GM13976 (cell line): ENCODE measurements at places on chromosomes 11 and 22.

GRCh38 chr11:42410251-42410955 is 901.4 kb upstream of the API5 start:
- DNase-seq, result no peak

GRCh38 chr11:120334894-120335462 is 1.2 kb upstream of the ARHGEF12 start:
- peak; percentile 66 for DNase-seq

- peak; percentile 60 for DNase-seq
Observed at GRCh38 chr22:29701155-29701999, 18.4 kb upstream of the CABP7 start.

- DNase-seq, result no peak
Observed at GRCh38 chr22:39252461-39253434, 8.0 kb upstream of the PDGFB start.

- DNase-seq, result no peak
Observed at GRCh38 chr11:75896843-75897419, 81.9 kb downstream of the UVRAG start.

- DNase-seq, result no peak
Observed at GRCh38 chr22:32720924-32721323, 80.6 kb upstream of the TIMP3 start.

DNA sequence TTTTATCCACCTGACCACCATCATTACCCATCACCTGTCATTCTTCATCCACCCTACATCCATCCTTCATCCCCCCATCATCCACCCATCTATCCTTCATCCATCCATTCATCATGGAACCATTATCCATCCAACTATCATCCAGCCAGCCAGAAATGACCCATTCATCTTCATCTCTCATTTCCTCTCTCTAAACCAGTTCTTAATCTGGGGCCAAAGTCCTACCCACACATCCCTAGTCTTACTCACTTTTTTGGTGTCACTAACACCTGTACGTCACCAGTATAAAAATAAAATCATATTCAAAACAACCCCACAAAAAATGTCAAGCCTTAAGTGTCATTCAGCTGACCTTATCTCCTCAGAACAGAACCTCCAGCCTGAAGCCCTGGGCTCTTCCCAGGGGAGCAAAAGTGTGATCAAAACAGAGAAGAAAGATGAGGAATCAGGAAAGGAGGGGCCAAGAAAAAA is 12.3 kb downstream of the SPI1 start:
- no peak for DNase-seq

DNA sequence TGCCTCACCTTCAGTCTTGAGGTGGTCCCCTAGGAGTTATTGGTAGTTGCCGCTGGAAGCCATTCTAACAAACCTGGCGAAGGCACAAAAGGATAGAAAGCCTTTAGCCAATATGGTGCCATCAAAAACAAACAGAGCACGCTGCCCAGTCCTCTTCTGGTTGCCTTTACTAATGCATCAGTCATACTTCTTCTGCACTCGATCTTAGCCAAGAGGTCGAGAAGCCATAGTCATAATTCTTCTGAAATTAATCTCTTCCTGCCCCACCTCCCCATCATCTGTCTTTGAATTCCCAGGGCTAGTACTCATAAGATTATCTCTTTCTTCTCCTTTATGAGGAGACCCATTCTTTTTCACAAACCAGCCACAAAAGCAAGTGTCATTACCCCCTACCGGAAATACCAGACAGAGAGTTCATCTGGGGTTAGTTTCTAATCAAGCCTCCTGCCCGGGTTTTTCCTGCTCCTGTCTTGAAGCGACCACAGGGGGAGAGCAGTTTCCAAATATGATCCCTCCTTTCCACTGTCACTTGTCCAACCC is 21.4 kb upstream of the EHF start:
- DNase-seq, result no peak

DNA sequence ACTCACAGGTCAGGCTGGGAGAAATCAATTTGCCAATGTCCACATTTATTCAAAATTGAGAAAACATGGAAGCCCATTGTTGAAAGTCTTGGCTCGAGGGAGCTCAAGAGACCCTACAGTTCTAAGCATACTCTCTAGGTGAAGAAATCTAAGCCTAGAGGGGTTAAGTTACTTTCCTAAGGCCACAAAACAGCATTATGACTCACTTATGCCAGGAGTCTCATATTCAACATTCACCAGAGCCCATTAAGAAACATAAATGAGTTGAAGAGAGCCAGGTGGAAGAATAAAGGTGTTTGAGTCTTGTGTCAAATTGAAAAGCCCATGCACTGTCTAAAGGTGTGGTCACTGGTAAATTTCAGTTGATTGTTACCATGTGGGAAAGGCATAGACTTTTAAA is 108.1 kb downstream of the INSC start:
- DNase-seq, result no peak

- no peak for DNase-seq
Observed at GRCh38 chr11:121968638-121969037, 147.4 kb downstream of the BLID start.

DNA sequence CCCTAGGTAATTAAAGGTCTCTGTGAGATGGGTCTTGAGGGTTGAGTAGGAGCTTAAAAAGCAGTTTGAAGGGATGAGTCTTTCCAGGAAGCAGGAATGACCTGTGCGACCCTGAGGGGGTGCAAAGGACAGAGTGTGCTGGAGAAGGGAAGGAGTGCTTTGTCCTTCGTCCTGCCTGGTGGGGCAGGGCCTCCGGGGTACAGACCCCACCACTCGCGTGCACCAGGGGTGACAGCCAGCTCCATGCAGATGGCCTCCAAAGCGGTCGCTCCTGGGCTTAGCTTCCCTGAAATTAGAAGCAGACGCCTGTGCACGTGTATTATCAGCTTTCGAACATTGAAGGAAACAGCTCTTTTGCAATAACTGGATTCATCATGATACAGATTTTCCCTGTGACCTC is 959.8 kb downstream of the BRD1 start:
- no peak for DNase-seq

- DNase-seq, result no peak
Observed at GRCh38 chr11:102879801-102880200, 5.0 kb upstream of the MMP12 start.

- DNase-seq, result no peak
Observed at GRCh38 chr11:105611572-105612441, 1.9 kb downstream of the GRIA4 start.

DNA sequence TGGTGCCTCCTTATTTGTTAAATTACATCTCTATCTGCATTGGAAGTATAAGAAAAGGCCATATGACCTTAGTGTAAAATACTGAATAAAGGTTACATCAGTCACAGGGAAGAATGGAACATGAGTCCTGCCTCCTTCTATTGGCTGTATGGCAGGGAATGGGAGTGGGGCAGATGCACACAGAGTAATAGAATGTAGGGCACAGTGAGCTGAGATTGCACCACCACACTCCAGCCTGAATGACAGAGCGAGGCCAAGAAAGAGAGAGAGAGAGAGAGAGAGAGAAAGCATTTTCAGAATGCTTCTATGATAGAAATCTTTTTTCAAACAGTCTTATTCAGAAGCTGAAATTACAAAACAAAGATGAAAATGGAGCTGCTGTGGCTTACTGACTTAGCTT is 58.8 kb downstream of the SLN start:
- no peak for DNase-seq

DNA sequence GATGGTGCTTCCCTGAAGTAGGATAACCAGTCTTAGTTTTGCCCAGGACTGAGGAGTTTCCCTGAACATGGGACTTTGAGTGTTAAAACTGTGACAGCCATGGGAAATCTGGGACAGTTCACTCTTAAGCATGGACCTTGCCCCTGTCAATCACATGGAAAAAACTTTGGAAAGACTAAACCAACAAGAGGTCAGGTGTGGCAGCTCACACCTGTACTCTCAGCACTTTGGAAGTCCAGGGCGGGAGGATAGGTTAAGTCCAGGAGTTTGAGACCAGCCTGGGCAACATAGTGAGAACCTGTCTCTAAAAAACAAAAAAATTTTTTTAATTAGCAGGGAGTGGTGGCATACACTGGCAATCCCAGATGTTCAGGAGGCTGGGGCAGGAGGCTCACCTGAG is 3.3 kb upstream of the AMBRA1 start:
- DNase-seq, result no peak

GRCh38 chr22:29039148-29039547 is 22.5 kb downstream of the C22orf31 start:
- no peak for DNase-seq

DNA sequence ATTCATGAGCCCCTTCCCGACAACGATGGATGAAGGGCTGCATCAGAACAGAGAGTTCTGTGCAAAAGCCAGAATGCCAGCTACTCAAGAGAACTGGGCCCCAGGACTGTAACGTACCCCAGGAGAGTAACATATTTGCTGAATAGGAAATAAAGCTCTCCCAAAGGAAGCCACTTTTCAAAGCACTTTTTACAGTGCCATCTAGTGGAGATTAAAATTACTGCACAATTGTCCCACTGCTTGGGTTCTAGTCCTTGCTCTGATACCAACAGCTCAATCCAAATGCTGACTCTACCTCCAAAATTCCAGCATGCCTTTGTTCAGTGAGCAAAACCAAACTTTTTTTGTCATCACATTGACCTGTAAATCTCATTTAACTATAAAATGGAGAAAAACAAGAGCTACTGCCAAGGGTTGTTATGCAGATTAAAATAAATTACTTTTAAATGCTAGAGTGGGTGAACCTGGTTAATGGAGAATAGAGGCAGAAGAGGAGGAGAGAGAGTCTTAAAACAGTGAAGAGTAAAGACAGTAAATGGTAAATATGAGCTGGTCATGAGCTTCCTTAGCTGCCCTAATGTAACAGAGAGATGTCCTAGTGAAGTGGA is 87.6 kb upstream of the FSHB start:
- DNase-seq, result peak; percentile 18

GRCh38 chr22:26941896-26942636 is 284.7 kb downstream of the MIAT start:
- no peak for DNase-seq
